ENCODE measurements at places on chromosomes 2 and 18. TPM values are rescaled to one million over a fixed set of nuclear protein-coding genes. Genes with fewer than 3 reads are reported as not detected.

HSBP1L1 gene
- total RNA-seq, result 13.2 TPM

HTR2B gene
- total RNA-seq, result not detected

SCN2A gene
- not detected for total RNA-seq

TNFAIP6 gene
- total RNA-seq, result 1.3 TPM

L3MBTL4 gene
- total RNA-seq, result not detected

CENPA gene
- total RNA-seq, result 47.2 TPM

LIMS4 gene
- 0.56 TPM for total RNA-seq

CNTNAP5 gene
- not detected for total RNA-seq

MARCO gene
- total RNA-seq, result 0.23 TPM

PSMA8 gene
- total RNA-seq, result not detected
